LNCaP clone FGC (cell line): ENCODE measurements at places on chromosomes 4 and X.

DNA sequence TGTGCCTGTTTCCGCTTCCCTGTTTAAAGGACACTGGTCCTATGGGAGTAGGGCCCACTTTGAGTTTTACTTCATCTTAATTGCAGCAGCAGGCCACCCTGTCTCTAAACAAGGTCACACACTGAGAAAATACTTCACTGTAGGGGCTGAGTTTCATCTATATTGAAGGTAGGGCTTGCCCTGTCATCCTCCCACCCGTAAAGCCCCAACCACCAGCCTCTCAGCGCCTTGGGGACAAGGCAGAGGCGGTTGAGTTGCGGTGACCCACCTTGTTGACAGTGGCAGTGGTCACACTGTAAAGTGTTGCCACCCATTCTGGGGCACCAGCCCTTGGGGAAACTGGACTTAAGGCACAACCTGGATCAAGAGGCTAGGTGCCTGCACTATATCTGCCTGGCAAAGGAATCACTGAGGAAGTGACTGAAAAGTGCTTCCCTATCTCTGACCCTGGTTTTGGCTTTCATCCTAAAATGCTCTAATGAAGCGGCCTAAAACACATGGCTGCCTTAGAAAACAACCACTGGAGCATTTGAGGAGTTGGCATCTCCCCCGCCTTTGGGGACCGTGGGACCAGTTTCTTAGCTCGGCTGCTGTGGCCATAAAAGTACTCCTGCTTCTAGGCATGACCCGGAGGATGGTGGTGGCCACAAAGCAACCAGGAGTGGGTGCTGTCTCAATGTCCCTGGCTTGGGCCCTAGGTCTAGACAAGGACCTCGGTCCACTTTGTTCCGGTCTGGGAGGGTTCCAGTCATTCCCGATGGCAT, 7.8 kb upstream of the WDR1 start:
- no peak for DNase-seq

DNA sequence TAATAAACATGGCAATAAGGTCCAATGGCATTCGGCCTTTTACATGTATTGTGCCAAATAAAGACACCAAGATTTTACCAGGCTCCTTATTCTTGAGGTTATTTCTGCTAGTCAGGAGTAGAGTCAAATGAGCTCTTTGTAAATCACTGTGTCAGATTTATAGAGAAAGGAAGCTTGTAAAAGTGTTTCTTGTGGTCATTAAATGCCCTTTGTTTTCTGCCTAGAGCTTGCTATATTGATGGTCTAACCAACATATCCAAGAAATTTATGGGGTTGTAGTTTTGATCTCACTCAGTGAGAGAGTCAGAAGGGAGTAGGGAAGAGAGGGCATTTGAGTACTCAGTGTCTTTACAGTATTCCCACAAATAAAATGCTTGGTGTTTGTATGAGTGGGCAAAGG, 86.2 kb upstream of the FRMPD4 start:
- DNase-seq: no peak

- no peak for DNase-seq
These were observed 3.4 kb upstream of the ARR3 start for GRCh38 chrX:70264784-70265183.

- no peak for DNase-seq
These were observed 41.5 kb downstream of the CD40LG start for GRCh38 chrX:136689436-136689835.

DNA sequence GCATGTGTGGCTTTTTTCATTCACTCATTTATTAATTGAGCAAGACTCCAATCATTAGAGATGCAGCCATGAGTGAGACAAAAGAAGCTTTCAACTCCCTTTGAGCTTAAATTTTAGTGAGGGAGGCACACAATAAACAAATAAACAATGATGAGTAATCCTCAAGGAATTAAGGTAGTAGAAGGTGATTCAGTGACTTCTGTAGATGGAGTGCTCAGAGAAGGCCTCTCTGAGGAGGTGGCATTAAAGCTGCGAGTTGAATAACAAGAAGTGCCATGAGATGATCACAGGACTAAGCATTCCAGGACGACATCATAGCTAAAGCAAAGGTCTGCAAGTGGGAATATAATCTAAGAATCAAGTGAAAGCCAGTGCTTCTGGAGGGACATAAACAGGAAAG, 77.6 kb downstream of the NWD2 start:
- DNase-seq: no peak

- DNase-seq: no peak
These were observed 248.9 kb downstream of the BCOR start for GRCh38 chrX:39848900-39849299.

DNA sequence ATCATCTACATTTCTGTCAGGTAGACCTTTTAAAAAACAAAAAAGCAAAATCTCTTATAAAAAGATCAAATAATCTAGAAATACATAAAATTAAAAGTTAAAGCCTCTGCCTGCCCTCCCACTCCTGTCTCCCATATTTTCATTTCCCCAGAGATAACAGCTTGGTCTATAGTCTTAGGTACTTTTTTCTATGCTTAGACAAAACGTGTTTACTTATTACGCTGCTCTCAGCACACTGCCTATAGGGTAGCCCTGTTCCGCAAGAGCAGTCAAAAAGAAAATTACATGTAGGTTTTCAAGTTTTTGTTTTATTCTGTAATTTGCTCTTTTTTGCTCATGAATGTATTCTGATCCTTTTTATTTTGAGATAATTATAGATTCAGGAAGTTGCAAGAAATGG, 73.3 kb downstream of the TAF1 start:
- DNase-seq: no peak

- no peak for DNase-seq
These were observed 29.8 kb downstream of the SPANXA2 start for GRCh38 chrX:141619336-141619735.

DNA sequence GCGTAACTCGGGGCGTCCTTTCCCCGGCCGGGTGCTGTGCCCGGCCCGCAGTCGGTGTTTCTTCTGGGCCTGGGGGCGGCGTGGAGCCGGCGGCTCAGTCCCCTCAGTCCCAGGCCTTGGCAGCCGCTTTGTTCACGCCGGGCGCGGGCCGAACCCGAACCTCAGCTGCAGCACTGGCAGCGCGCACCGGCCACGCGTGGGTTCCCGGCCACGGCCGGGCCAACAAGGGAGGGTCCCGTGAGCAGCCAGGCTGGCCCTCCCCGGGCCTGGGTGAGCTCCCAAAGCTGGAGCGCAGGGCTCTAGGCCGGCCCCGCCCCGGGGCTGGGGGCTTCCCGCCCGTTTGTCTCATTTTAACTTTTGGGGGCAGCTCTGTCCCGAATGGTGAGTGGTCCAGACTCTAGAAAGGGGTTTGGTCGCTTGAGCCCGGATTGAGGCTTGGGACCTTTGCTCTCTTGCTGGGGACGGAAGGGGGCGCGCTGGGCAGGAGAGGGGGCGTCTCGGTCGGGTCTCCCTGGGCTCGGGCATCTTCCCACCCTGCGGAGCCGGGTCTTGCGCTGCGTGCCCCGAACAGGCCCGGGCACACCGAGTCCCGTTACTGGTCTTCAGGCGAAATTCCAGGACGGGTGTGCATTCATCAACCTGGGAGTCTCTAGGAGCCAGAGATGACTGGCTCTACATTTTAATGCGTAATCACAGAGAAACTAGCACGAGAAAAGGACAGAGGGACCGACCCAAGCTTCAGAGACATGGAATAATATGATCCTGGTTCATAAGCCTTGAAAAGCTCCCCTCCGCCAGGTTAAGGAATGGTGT, 177.1 kb downstream of the CBR4 start:
- no peak for DNase-seq

DNA sequence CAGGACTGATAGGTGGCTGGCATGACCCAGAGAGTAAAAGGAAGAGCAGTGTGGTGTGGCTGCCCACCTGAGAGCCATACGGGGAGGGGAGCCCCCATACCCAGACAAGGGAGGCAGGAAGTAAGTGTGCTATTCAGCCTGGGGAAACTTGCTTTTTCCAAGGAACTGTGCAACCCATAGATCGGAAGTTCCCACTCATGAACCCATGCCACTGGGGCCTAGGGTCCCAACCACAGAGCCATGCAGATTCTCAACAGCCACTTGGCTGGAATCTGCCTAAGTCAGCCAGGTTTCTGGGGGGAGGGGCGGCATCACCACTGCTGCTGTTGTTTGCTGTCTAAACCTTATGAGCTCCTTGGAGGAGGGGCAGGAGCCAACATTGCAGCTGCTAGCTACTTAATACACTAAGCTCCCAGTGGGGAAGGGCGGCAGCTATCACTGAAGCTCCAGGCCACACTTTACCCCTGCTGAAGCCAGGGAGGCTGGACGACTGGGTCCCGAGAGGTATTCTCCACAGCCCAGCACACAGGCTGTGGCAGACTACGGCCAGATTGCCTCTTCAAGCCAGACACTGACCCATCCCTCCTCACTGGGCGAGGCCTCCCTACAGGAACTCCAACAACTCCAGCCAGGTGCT, 410.4 kb downstream of the INPP4B start:
- no peak for DNase-seq

- DNase-seq: no peak
These were observed 44.4 kb upstream of the LGI2 start for GRCh38 chr4:25075129-25075528.

- no peak for DNase-seq
These were observed 811 bp downstream of the SRD5A3 start for GRCh38 chr4:55346851-55347255.

GRCh38 chr4:14434483-14434882, 567.8 kb upstream of the CPEB2 start:
- no peak for DNase-seq

- DNase-seq: no peak
These were observed 28.7 kb downstream of the SULT1E1 start for GRCh38 chr4:69831270-69831627.

DNA sequence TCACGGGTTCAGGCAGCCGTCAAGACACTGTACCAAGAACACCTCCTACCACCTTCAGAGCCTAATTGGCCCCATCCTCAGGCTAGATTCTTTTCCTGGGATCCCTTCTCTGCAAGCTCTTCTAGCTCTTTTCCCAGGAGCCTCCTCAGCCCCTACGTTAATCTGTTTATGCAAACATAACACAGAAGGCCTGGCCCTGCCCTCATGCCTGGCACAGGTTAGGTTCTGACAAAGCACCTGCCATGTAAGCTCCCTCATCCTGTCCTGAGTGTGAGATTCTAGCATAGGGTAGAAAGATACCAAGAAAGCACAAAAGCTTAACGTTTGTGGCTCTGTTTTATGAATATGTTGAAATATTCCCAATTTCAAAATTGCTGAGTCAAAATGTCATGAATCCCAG, 93.6 kb downstream of the IRF2 start:
- no peak for DNase-seq

DNA sequence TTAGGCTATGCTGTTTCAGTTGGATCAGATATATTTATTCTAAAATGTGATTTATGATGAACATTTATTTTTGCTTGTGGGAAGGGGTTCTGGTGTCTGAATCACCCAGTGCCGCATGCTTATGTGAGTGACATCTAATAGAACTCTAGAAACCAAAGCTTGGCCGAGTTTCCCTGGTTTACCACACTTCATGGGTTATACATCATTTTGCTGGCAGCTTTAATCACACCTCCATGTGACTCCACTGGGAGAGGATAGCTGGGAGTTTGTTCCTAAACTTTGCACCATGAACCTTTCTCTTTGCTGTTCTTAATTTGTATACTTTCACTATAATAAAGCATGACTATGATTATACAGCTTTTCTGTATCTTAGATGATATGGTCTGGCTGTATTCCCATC, 382.9 kb downstream of the INPP4B start:
- DNase-seq: no peak

- DNase-seq: no peak
These were observed 34.4 kb downstream of the NFKB1 start for GRCh38 chr4:102535398-102536082.

DNA sequence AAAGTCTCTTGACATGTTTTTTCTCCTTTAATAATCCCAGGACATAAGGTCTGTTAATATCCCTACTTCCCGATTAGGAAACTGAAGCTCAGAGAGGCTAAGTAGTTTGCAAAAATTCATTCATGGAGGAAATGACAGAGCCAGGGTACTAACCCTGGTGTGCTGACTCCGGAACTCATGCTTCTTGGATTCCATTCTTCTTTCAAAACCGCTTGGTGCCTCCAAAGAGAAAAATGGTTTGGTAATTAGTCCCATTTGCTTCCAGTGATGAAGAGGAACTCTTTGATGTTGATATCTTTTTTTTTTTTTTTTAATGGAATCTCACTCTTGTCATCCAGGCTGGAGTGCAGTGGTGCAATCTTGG, 146.9 kb downstream of the PALLD start:
- DNase-seq: no peak

GRCh38 chr4:75733369-75733768, 9.0 kb downstream of the USO1 start:
- no peak for DNase-seq

DNA sequence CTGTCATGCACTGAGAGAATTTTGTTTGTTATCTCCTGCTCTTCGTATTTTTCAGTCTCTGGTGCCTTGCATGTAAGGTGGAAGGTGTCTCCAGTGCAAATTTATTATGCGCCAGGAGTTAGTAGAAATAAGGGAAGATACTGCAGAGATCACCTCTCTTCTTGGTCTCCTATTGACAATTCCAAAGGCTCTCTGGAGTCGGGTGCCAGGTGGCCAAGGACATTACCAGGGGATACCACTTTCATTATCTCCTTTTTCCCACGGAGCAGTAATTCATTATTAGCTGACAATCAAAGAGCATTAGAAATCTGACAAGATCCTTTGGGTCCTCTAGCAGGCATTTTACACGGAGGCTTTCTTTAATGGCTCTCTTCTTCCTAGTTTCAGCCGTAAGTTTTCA, 26.0 kb downstream of the ADD1 start:
- no peak for DNase-seq

GRCh38 chr4:102447413-102447812, 53.7 kb upstream of the NFKB1 start:
- no peak for DNase-seq

DNA sequence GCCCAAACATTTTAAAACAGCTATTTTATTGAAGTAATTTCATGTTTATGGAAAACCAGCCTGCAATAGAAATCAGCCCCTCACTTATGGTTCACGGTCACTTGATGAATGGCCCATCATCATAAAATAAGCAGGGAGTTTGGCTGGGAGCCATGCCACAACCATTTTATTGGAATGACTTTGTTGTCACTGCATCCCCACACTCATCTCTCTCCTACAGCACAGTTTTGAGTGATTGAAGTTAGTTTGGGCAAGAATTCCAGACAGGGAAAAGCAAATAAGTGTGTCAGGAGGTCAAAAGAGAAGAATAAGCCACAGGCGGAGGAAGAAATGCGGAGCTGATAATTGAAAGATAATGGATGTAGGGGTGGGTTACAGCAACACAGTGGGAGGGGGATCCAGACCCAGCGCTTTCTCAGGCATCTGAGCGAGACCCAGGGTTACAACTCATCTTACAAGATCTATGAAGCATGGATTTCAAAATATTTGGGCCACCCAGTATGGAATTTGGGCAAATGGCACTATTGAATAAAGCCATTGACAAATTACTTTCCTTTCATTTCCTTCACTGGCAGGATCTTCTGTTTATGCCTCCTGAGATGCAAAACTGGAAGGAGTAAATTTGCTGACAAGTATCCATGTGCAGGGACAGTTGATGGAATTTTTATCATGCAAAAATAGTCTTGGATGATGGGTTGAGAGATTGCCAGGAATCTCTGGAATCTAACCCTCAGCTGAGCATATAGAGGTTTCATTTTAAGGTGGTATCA, 100.8 kb downstream of the SHROOM3 start:
- DNase-seq: no peak
